Stimulated activated CD4-positive, alpha-beta T cell treated with anti-CD3 and anti-CD28 coated beads, Interleukin-1b, Interleukin-23, amount 100 ng/mL, for 1 hour (primary cell): ENCODE measurements at places on chromosomes 1 and 21.

DNA sequence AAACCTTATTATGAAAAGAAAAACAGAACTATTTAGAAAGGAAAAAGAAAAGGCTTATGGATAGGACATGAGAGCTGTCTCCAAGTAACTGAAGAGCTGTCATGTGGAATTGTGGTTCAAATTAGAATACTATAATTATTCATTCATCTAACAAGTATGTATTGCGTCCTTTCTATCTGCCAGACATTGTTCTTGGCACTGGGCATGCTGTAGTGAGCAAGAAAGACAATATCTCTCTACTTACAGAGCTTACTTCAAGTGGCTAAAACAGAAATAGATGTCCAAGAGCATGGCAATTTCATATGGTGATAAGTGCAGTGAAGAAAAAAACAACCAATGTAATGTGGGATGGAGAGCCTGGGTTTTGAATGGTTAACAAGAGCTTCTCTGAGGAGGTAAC, 413.0 kb downstream of the DPYD start:
- DNase-seq = no peak

GRCh38 chr1:87790756-87791155, 462.1 kb downstream of the LMO4 start:
- DNase-seq = no peak

DNA sequence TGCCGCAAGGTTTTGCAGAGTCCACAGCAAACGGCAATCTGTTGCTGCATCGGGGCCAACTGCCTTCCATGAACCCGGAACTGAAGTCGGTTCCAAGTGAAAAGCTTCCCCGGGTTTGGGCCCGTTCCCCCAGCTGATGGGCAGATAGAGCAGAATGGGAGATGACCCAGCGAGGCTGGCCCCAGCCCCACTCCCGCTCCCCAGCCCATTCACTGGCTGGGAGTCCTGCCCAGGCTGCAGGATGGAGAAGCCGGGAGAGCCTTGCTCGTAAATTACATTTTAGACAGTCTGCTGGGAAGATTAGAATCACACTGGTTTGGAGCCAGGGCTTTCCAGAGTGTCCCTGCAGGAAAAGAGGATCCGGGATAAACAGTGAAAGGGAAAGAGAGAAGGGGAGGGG, 31.6 kb upstream of the PAX7 start:
- no peak for DNase-seq

DNA sequence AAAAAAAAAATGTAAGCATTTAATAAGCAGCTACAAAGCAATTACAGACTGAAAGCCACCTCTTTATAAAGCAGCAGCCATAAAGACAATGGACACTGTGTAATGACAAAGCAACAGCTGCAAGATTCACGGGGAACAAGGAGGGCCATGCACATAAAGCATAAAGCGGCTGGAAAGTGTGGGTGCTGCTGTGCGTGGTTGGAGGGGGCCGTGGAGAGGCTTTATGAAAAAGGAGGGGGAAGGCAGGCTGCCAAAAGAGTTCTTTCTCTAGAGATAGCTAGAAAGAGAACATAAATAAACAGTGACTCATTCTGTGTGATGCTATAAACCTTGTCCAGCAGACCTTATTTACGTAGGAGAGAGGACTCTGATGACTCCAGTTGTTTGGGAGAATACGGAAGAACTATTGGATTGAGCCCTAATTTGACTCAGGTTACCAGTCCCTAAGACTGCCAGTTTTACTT, 49.3 kb downstream of the ADAMTS1 start:
- no peak for DNase-seq

DNA sequence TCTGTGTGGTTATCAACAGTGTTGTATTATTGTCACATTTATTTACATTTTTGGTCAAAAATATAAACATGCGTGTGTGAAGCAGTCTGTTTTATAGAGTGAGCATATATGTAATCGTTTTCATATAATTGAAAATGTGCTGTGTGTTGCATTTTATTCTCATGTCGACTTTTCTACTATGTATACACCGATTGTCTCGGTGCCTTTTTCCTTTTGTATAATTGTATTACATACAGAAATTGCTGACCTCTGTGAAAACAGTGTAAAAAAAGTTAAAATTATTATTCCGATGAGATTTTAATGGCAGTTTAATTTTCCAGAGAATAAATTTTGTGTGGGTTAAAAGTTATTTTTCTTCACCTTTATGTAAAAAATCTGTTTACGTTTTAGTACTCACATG, 62.4 kb upstream of the SERTAD4 start:
- no peak for DNase-seq

GRCh38 chr1:118862755-118863154, 125.4 kb downstream of the TBX15 start:
- no peak for DNase-seq
